Activated CD4-positive, CD25-positive, alpha-beta regulatory T cell treated with anti-CD3 and anti-CD28 coated beads, Interleukin-2, amount 50 U/mL, for 16 hours (primary cell): ENCODE measurements at places on chromosomes 6 and 20.
A peak's percentile ranks its signal among the peaks of the same experiment; 100 is the strongest.

GRCh38 chr6:154508573-154509375 is 1.7 kb downstream of the CNKSR3 start:
- no peak for DNase-seq

- no peak for DNase-seq
Observed at GRCh38 chr6:143111443-143111842, 50.8 kb downstream of the AIG1 start.

- DNase-seq = no peak
Observed at GRCh38 chr20:52552181-52552872, 360.7 kb upstream of the ZFP64 start.

DNA sequence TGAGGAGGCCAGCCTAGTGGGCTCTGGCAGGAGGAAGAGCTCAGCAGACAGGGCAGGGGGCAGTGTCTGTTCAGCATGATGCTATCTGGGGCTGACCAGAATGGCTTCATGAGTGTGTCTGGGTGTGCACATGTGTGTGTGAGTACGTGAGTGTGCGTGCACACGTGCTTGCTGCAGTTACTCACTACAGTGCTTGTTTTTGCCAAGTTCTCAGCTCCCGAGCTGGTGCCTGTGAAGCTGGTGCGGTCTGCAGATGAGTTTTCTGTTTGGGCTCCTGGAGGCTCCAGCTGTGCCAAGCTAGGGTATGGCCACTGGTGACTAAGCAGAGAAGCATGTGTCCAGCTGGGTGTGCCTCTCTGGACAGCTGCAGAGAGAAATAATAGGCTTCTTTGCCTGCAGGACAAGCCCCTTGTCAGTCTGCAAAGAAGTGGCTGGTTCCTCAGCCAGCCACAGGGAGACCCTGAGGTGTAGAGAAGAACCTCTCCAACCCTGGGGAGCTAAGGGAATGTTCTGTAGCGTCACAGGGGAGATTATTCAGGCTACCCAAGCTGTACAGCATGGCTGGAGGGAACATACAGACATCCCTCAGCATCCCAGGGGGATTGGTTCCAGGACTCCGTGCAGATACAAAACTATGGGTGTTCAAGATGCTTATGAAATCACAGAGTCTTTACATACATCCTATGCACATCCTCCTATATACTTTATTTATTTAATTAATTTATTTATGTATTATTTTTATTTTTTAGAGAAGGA is 40.2 kb upstream of the FAM50B start:
- DNase-seq = no peak

DNA sequence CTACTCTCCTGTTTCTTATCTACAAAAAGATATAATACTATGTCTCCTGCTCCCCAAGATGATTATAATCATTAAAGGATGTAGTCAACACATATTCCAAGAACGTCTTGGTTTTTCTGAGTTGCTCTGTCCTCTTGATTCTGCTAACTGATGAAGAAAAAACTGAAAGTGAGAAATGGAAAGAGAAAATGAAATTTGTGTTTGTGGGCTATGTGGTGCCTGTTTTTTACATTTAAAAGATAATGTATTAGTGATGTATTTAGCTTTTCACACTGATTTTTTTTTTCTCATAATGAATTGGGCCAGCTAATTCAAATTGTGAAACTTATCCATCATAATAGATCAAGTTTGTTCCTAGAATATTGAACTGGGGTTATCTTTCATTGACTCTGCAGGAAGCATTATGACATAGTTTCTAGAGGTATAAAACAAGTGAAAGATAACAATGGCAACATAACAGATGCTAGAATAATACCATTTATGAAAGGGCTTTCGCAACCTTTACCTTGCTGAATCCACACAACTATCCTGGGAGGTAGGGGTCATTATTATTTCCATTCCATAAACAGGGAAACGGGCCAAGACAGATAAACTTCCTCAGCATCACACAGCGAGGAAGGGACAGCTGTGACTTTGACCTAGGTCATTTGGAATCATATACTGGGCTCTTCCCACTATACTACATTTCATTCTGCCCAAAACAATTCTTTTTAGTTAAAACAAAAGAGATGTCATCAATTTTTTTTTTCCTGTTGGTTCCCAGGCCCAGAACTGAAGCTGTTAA is 336.7 kb downstream of the GJA1 start:
- no peak for DNase-seq

DNA sequence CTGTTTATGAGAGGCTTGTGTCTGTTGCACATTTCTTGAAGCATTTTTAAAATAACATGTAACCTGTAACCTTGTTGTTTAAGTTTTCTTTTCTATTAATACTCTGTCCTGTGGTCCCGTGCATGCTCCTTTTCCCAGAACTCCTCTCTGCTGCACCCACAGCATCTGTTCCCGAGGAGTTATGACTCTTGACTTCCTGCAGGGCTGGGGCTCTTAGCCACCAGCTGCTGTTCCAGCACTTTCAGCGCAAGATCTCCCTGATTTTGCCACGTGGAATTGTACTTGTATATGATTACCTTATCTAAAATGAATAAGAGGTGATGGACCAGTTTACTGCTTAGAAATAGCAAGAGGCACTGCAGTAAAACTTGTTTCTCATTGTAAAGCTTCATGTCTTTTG is 150.6 kb downstream of the QKI start:
- no peak for DNase-seq

DNA sequence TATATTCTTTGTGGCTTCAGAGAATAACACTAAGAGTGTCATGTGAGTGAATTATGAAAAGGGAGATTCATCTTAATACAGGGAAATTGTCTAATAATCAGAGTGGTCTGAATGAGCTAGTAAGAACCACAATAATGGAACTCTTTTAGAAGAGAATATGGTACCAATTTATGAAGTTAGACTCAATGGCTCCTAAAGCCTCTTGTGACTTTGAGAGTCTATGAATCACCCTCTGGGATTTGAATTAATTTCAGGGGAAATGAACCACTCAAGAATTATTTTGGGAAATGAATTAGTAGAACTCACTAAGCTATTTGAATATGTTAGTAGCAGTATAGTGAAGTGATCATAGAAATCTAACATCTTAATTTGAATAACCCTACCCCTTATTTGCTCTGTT is 14.3 kb downstream of the PCMT1 start:
- DNase-seq = no peak

GRCh38 chr6:26501482-26501986 is 1.4 kb downstream of the BTN1A1 start:
- no peak for DNase-seq

GRCh38 chr6:167782698-167783517 is 43.8 kb upstream of the AFDN start:
- no peak for DNase-seq

- peak; percentile 11 for DNase-seq
Observed at GRCh38 chr6:14542670-14543366, 425.2 kb downstream of the CD83 start.

- DNase-seq = no peak
Observed at GRCh38 chr6:142884214-142885035, 60.6 kb downstream of the HIVEP2 start.

GRCh38 chr6:144823131-144823530 is 538.0 kb downstream of the UTRN start:
- no peak for DNase-seq

GRCh38 chr20:42155586-42155985 is 537.4 kb upstream of the CHD6 start:
- no peak for DNase-seq

DNA sequence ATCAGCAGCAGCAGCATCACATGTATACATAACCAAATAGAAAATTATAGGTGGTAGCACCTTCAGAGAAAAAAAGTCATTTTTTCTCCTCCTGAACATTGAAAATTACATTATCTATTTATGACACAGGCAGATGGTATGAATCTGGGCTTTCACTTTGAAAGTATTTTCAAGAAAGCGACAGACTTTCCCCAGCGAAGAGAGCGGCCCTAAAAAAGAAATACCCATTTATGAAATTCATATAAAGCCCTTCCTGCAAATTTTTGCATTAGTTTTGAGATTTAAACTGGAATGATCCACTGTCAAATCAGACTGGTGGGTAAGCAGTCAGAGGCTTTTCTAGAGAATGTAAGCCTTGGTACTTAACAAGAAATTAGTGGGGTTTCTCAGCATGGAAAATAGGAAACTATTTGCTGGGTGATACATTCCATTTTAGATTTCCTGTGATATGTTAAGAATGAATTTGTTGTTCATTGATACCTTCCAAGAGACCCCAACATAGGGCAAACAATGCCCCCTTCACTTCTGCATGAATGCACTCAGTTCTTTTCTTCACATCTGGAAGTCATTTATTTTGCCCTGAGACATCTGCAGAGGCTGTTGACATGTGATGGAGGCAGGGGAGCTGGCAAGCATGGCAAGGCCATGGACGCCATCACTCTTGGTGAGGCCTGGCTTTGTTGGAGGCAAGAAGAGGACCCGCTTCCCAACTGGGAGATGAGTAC is 147.0 kb downstream of the LINC00237 start:
- DNase-seq = no peak

GRCh38 chr6:161443848-161444247 is 170.0 kb upstream of the AGPAT4 start:
- DNase-seq = no peak

- no peak for DNase-seq
Observed at GRCh38 chr6:163263998-163264661, 150.4 kb upstream of the QKI start.

DNA sequence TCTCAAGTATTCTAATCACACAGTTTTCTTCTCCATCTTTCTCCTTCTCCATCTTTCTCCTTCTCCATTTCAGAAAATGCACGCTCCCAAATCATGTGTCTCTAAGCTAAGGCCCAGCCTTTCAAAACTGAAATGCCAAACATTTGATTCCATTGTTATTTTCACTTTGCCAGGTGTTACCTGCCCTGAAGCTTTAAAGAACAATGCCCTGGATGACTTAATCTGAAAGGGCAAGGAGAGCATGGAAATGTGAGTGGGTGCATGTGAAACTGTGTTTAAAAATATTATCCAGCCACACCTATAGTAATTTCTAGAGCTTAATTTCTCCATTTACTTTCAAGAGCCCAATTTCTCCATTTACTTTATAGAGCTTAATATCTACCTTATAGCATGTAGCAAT is 42.4 kb upstream of the GCLC start:
- no peak for DNase-seq

DNA sequence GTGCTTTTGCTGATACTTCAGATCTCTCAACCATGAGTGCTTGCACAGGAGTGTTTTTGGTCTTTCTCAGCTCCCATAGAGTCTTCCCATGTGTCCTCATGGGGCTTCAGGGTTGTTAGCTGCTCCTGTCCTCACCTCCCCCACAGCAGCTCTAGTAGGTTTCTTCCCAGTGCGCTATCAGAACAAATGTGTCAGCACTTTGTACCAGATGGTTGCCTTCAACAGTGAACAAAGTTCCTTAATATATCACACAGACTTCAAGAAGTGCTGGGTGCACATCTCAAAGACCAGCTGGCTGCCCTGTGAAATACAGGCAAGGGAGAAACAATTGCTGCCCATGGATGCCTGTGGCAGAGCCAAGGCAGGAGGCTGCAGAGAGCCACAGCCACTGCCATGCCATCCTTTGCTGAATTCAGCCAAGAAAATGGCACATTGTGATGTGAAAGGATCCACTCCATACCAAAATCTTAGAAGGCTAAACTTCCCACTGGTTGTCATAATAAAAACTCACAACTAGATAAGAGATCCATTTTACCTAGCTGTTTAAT is 471.3 kb downstream of the C6orf118 start:
- no peak for DNase-seq

- no peak for DNase-seq
Observed at GRCh38 chr20:41278936-41279335, 38.6 kb downstream of the ZHX3 start.

DNA sequence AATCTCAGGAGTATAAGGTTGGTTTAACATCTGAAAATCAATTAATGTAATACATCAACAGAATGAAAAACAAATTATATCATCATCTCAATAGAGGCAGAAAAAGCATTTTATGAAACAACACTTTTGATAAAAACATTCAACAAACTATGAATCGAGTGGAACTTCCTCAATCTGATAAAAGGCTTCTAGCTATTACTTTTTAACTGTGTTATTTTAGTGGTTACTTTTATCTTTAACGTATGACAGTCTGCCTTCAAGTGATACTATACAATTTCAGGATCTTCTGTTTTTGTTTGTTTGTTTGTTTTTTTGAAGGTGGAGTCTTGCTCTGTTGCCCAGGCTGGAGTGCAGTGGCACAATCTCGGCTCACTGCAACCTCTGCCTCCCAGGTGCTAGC is 73.7 kb downstream of the ZFAND3 start:
- DNase-seq = no peak

DNA sequence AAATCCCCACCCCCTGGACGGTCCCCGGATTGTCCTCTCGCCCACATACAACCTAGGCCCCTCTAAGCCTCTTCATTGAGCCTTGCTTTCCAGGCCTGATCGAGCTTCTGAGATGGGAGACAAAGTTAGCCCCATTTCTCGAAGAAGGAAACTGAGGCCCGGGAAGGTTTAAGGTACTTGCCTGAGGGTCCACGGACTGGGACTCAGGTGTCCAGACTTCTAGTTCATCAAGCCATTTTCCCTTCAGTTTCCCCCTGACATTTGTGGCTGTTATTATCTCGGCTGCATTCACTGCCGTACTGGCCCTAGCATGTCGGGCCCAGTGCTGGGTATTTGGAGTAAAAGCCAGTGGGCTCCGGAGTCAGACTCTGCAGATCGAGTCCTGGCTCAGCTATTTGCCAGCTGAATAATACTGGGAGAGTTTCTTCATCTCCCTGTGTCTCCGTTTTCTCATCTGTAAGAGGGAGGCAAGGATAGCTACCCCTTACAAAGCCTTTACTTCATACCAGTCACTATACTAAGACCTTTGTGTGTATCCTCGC is 633 bp downstream of the RPRD1B start:
- no peak for DNase-seq

GRCh38 chr20:36644032-36644705 is 1.8 kb downstream of the SLA2 start:
- no peak for DNase-seq

GRCh38 chr20:49394264-49394663 is 88.2 kb downstream of the KCNB1 start:
- DNase-seq = no peak

DNA sequence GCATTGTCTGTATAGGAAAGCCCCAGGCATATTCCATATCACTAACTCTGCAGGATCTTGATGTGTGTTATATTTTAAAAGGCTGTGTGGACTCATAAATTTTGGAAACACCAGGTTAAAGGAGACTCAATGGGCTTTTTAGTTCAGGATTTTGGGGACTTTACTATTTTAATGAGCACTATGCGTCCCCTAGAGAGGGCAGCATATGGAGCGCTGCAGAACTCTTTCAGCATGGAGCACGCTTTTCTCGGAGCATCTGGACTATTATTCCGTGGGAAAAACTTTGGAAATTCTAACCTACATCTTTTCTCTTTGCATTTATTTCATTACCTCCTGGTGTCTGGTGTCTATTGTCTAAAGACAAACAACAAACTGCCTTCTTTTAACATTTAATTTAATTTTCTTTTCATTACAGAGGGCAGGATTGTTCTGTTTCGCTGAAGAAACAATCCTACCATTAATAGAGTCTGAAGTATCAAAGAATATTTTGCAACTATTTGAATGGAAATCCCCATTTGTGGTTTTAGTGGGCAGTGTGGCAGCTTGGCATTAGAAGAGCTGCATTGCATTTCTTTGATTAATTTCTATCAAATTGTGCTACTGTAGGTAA is 399.9 kb upstream of the HSF2 start:
- no peak for DNase-seq

GRCh38 chr20:57498425-57499400 is 26.2 kb downstream of the CTCFL start:
- no peak for DNase-seq

- DNase-seq = no peak
Observed at GRCh38 chr20:25248786-25249172, 894 bp downstream of the PYGB start.
